ENCODE measurements at places on chromosomes 11 and 22. TPM values are rescaled to one million over a fixed set of nuclear protein-coding genes. Genes with fewer than 3 reads are reported as not detected.

The SHISA8 gene
- 0.92 TPM for total RNA-seq

GRCh38 chr22:43990044-43990443 is 34.1 kb upstream of the PARVB start:
- no peaks in the 10 kb centered on the region for H3K27me3 ChIP-seq
- no peak for DNase-seq
- H3K27ac ChIP-seq: no peak overlapping the region
- no peak overlapping the region for H3K4me3 ChIP-seq
- H3K36me3 ChIP-seq: peaks cover 9% of the 10 kb centered on the region
- H3K4me1 ChIP-seq: peaks cover 8% of the 10 kb centered on the region

DNA sequence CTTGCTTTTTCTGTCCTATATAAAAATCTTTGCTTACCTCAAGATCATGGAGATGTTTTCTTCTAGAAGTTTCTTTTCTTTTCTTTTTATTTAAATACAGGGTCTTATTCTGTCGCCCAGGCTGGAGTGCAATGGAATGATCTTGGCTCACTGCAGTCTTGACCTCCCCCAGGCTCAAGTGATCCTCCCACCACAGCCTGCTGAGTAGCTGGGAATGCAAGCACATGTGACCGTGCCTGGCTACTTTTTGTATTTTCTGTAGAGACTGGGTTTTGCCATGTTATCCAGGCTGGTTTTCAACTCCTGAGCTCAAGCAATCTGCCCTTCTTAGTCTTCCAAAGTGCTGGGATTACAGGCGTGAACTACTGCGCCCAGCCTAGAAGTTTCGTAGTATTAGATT is 45.3 kb downstream of the USP35 start:
- no peaks in the 10 kb centered on the region for H3K4me1 ChIP-seq
- no peak for DNase-seq
- no peaks in the 10 kb centered on the region for H3K27me3 ChIP-seq
- no peaks in the 10 kb centered on the region for H3K36me3 ChIP-seq

- no peaks in the 10 kb centered on the region for H3K36me3 ChIP-seq
- DNase-seq: no peak
- no peak overlapping the region for H3K4me3 ChIP-seq
- H3K27me3 ChIP-seq: no peaks in the 10 kb centered on the region
- no peak overlapping the region for H3K27ac ChIP-seq
- H3K4me1 ChIP-seq: no peaks in the 10 kb centered on the region
These were observed 139.9 kb downstream of the SHANK2 start for GRCh38 chr11:71112454-71112853.

DNA sequence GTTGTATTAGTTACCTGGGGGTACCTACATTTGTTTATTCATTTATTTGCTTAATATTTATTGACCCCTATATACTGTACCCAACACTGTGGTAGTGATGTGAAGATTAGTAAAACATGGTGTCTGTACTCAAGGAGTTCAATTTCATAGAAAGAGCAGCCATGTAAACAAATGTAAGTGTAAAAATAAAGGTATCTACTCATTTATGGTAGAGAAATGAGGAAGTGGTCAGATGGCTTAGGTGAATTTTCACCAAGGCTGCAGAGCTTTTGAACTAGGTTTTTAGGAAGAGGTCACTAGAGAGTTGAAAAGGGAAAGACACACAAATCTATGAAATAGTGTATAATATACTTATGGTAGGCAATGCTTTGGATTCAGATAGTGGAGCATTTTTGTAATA is 11.1 kb downstream of the CTR9 start:
- H3K4me3 ChIP-seq: no peak overlapping the region
- H3K36me3 ChIP-seq: peaks cover 91% of the 10 kb centered on the region
- H3K4me1 ChIP-seq: no peaks in the 10 kb centered on the region
- DNase-seq: no peak

DNA sequence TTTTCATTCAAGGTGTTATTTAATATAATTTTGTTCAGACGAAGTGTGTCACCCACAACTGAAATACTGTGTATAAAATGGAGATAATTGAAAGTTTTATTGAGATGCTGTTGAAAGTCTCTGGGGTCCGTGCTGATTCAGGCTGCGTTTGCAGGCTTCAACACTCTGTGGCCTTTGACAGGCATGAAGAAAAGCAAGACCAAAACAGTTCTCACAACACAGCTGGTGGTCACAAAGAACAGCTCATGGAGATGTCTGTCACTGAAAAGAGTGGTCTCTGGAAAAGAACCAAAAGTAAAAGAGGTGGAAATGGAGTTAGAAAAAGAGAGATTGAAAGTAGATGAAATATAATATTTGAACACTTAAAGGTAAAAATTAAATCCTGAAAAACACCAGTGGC is 9.8 kb upstream of the MPPED2 start:
- H3K27me3 ChIP-seq: no peaks in the 10 kb centered on the region
- H3K4me1 ChIP-seq: no peaks in the 10 kb centered on the region
- no peaks in the 10 kb centered on the region for H3K36me3 ChIP-seq

- peaks cover 3% of the 10 kb centered on the region for H3K4me1 ChIP-seq
- H3K27ac ChIP-seq: no peak overlapping the region
- H3K27me3 ChIP-seq: no peaks in the 10 kb centered on the region
- H3K4me3 ChIP-seq: no peak overlapping the region
- no peak for DNase-seq
These were observed 69.6 kb downstream of the MED15 start for GRCh38 chr22:20577045-20577444.

- peaks cover 9% of the 10 kb centered on the region for H3K36me3 ChIP-seq
- peaks cover 29% of the 10 kb centered on the region for H3K4me1 ChIP-seq
- H3K27me3 ChIP-seq: no peaks in the 10 kb centered on the region
- no peak overlapping the region for H3K27ac ChIP-seq
- H3K4me3 ChIP-seq: peak overlapping the region; percentile 93
- DNase-seq: no peak
These were observed 1.0 kb downstream of the POLA2 start for GRCh38 chr11:65262776-65263175.
